Fibroblast of skin of left quadriceps (primary cell): ENCODE measurements at places on chromosomes 11 and 22.

DNA sequence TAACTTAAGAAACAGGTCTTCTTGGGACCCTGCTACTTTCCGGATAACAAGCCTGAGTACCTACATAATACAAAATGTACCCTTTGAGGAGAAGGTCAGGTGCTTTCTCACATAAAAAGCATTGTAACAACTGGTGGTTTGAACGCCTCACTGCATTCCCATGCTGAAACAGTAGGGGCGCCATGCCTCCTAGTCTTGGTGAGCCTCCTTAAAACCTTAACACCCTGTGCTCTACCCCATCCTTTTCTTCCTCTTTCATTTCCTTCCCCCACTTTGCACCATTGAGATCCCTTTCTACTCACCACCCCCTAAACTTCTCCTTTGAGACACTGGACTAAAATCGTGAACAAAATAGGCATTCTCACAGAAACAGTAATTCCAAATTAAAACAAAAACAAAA lies 729.3 kb downstream of the NTM start:
- no peak for DNase-seq

GRCh38 chr11:79663017-79663416 lies 222.2 kb upstream of the TENM4 start:
- no peak for DNase-seq

GRCh38 chr11:45918331-45918941 lies 759 bp upstream of the PEX16 start:
- peak; percentile 27 for DNase-seq

DNA sequence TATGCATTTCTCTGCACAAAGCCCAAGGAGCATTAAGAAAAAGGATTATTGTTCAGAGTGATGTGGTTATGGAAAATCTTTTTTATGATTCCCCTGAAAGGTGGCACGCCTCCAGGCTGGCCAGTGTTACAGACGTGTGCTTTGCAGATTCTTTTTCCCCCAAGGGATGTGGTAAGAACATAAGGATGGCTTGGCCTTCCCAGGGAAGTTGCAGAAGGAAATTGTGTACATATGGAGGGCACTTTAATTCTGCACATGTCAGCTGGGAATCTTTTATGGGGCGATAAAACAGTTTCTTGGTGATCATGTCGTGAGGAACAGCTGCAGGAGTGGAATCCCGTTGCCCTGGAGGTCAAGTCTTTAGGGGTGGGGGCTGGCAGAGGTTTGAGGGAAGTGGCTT lies 9.7 kb downstream of the SMARCB1 start:
- DNase-seq = peak; percentile 84

- no peak for DNase-seq
Observed at GRCh38 chr22:19959043-19959586, 17.5 kb upstream of the TXNRD2 start.

DNA sequence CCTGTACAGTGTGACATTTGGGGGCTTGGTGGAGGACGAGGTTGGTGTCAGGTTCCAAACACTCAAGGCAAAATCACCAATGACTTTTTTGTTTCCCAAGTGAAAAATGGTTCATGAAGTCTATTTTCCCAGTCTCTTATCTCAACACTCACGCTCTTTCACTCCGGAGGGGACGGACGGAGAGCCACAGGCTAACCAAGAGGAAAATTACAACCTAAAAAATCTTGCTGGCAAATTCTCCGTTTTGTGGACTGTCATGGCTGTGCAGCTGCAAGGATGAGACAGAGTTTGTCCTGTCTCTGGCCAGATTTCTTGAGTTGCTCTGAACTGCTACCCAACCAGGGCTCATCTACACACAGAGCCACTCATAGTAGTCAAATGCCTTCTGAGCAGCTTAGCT lies 101.2 kb downstream of the ABTB2 start:
- no peak for DNase-seq

GRCh38 chr11:100709233-100709957 lies 22.3 kb downstream of the ARHGAP42 start:
- peak; percentile 60 for DNase-seq

DNA sequence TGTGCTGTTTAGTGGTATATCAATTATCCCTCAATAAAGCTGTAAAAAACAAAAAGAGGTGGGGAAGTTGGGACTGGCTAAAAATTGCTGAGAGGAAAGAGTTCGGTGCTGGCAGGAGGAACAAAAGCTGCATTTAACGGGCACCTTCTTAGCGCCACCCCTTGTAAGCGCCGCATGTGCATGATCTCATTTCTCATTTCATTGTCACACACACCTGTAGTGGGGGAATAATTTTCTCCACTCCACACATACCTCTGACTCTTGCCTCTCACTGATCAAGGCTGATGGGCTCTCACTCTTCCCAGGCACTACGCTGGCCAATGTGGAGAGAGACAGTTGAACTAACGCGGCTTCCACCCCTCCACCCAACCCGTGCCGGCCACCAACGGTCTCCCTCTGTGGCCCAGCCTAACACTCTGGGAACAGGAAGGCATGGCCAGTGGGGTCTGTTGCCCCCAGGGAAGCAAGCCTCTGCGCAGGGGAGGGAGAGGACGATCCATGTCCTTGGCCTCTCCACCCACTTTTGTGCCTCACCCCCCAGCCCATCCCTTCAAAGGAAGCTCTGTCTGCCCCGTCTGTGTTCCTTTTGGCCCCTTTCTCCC lies 186.7 kb upstream of the SYT13 start:
- no peak for DNase-seq

DNA sequence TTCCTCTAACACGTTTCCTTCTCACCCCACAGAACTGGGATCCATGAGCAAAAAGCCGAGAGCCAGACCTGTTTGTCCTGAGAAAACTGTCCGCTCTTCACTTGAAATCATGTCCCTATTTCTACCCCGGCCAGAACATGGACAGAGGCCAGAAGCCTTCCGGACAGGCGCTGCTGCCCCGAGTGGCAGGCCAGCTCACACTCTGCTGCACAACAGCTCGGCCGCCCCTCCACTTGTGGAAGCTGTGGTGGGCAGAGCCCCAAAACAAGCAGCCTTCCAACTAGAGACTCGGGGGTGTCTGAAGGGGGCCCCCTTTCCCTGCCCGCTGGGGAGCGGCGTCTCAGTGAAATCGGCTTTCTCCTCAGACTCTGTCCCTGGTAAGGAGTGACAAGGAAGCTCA lies 24.0 kb downstream of the CD5 start:
- no peak for DNase-seq

DNA sequence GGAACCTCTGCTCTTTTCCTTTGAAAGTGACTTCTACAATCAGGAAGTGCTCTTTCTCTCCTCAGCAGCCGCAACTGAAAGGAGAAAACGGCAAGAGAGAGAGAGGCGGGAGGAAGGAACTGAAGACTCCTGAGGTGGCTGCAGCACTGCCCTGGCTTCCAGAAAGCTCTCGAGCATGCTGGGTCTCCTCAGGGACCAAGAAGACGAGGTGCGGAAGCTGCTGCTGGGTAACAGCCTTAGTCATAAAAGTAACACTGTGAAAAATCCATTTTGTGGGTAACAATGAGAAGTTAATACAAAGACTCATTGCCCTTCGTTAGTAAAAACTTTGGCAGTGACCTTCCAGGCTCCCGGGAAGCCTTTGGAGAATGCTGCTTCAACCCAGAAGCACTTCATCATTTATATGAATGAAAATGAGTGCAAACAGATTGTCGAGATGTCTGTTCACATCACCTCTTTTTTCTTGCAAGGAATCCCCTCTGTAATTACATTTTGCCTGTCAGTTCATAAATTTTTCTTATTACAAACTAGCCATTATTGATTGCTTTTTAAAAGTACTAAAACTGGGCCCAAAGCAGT lies 473.4 kb downstream of the SOX6 start:
- DNase-seq = peak; percentile 17

DNA sequence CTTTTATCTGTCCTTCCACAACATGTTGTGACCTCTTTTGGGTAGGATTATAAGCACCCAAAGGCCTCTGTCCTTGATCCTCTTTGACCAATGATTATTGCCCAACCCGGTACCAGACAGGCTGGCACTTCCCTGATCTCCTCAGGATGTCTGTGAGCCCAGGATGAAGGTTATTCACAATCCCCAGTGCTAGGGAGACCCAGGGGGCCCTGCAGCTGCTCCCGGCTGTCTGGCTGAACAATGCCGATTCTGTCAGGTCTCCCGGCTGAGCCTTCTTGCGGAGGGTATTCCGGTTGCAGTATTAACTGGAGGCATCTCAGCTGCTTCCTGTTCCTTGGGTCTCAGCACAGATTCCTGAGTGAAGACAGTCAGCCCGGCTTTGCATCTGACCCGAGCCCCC lies 71.2 kb upstream of the CDON start:
- DNase-seq = no peak

GRCh38 chr11:121445071-121445768 lies 6.9 kb upstream of the SORL1 start:
- DNase-seq = no peak

- no peak for DNase-seq
Observed at GRCh38 chr11:2929950-2930703, 907 bp upstream of the PHLDA2 start.

DNA sequence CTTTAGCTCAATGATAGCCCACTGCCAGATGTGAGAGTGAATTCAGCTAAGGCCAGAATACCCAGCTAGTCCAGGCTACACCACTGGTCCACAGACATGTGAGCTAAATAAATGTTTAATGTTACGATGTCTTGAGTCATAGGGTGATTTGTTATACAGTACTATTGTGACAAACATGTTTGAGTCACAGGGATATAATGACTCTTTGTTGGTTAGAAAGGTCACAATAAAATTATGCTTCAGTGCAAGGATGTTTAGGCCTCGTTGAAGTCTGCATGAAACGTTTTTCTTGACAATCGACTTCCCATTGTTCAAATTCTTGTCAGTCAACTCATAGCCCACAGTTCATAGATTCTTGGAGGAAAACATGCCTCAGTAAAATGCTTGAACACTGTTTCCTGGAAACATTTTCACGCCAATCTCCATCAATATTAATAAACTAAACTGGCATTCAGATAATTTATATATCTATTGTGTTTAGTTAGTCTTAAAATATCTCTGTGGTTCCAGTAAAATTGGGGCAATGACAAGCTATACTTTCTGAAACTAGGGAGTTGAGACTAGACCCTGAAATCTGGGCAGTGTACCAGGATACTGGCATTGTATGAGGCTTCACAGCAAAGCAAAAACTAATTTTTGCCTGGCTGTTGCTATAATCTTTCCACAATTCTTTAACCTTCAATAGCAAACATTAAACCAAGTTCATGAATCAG lies 650.8 kb upstream of the KIRREL3 start:
- DNase-seq = peak; percentile 68

GRCh38 chr22:40578171-40578570 lies 58.3 kb downstream of the MRTFA start:
- no peak for DNase-seq

- no peak for DNase-seq
Observed at GRCh38 chr22:38751066-38751421, 4.8 kb downstream of the SUN2 start.

- no peak for DNase-seq
Observed at GRCh38 chr22:47065756-47066615, 303.5 kb downstream of the TBC1D22A start.

GRCh38 chr11:8926236-8926635 lies 6.5 kb downstream of the C11orf16 start:
- DNase-seq = no peak

DNA sequence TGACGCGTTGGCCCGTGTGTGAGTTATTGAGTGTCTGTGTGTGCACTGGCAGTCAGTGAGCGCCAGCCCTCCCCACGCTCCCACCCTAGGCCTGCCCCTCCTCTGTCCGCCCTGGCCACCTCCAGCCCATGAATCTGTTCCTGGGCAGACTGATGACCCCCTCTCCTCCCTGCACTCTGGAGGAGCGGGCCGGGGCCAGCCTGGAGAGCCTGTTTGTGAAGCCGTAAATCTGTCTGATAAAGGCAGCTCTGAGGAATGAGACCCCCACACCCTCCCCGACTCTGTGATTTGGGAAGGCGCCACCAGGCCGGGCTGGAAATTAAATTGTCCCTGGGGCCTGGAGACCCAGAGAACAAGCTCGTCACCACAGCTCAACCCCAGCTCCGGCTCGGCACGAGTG lies 8.6 kb downstream of the TSSC4 start:
- no peak for DNase-seq

DNA sequence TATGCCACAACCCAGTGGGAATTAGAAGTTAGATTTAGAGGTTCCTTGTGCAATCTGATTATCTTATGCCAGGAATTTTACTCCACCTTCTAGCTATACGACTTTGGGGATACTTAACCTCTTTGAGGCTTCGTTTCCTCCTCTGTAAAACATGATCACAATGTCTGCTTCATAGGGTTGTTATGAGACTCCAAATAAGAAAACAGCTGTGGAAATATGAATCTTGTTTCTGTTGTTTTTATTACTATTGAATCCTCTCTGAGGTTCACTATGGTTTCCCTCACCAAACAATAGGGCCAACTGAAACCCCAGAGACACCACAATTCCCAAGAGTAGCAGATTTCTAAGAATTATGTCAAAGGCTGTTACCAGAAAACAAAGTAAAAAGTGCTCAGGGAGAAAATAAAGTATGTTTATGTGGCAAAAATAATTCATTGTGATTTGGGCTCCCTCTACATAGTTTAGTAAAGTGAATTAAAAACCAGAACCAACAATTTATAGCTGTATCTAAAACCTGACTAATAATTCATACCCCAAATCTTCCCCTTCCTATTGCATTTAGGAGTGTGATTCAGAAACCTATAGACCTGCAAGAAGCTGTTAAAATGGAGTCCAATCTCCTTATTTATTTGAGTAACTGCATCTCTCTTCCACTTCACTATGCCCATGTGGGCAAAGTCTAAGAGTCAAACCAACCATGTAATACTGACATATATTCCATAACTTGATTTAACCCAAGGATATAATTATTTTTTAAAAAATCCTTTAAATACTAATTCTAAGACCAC lies 38.4 kb downstream of the AMBRA1 start:
- peak; percentile 35 for DNase-seq

DNA sequence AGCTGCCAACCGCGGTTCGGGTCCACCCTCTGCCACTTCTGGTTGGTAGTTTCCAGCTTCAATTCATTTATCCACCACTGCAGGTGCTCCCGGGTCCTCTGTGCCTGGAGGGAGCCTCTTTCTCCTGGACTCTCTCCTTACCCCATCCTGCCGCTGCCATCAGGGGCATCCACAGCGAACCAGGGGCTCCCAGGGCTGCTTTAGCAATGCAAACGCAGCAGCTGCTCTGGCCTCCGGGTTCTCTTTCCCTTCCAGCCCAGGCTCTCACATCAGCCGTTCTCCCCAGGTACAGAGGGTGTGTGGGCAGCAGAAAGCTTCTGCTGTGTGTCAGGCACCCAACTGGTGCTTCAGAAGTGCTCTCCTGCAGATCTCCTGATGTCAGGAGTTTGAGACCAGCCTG lies 27.9 kb downstream of the NFAM1 start:
- DNase-seq = no peak

- no peak for DNase-seq
Observed at GRCh38 chr11:19879307-19880087, 166.9 kb downstream of the NAV2 start.

GRCh38 chr11:57321388-57322255 lies 3.1 kb downstream of the TNKS1BP1 start:
- DNase-seq = no peak

DNA sequence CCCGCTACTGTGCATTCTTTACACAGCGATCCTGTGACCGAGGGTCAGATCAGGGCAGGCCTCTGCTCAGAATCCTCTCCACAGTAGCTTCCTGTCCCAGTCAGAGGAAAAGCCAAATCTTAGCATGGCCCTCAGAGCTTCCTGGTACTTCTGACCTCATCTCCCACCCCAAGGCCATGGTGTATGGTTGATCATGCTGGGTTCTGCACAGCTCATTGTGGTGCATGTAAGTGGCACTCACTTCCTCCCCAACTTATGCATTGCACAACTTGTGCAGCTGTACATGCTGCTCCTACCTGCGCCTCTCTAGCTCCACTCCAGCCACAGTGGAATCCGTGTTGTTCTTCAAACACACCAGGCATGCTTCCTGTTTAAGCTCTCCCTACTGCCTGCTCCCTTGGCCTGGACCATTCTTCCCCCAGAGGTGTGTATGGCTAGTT lies 20.3 kb downstream of the BMAL1 start:
- DNase-seq = no peak
